Activated CD8-positive, alpha-beta memory T cell treated with anti-CD3 and anti-CD28 coated beads for 1 hour (primary cell): ENCODE measurements at places on chromosomes 2 and 18.

GRCh38 chr2:37469126-37469525 is 124.7 kb downstream of the QPCT start:
- no peak for DNase-seq

DNA sequence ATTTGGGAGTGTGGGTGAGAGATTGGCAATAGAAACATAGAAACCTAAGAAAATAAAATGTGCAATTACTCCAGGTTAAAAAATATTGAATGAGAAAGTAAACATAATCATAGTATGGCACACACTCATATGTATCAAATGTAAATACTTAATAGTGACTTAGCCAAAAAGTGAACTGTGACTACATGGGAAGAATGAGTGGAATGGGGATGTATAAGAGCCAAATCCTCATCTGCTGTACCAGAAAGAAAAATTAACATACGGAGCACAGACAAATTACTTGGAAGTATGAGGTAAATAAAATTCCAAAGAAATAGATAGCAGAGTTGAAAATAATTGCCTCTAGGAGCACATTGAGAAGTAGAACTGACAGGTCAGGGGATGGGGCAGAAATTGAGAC is 4.0 kb downstream of the FLACC1 start:
- DNase-seq, result no peak

- DNase-seq, result no peak
Measured at GRCh38 chr2:224584111-224584784, 915 bp downstream of the CUL3 start.

GRCh38 chr2:59249441-59250306 is 1008.5 kb upstream of the FANCL start:
- DNase-seq, result no peak

DNA sequence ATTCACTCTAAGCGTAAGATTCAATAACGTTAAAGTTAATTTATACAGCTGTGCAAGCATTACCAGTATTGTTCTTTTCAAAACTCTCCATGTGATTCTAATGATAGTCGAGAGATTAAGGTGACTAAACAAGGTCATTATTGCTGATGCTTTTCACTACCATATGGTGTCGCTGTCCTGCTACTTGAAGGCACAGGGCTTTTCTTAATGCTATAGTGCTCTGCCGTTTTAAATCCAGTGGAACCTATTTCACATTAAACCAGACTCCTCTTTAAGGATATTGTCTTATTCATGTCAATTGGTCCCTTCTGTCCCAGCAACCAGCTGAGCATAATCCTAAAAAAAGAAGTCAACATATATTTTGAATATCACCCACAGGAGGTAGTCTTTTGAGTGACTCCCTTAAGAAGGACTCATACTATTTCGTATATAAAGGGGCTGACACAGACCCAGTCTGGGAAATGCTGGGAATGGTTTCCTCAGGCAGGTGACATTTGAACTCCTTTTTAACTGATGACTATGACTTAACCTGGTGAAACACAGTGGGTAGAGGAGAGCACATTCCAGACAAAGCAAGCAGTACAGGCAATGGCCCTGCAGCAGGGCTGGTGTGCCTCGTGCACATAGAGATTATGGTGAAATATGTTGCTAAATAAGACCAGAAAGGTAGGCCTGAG is 53.9 kb upstream of the CYTIP start:
- DNase-seq, result no peak

DNA sequence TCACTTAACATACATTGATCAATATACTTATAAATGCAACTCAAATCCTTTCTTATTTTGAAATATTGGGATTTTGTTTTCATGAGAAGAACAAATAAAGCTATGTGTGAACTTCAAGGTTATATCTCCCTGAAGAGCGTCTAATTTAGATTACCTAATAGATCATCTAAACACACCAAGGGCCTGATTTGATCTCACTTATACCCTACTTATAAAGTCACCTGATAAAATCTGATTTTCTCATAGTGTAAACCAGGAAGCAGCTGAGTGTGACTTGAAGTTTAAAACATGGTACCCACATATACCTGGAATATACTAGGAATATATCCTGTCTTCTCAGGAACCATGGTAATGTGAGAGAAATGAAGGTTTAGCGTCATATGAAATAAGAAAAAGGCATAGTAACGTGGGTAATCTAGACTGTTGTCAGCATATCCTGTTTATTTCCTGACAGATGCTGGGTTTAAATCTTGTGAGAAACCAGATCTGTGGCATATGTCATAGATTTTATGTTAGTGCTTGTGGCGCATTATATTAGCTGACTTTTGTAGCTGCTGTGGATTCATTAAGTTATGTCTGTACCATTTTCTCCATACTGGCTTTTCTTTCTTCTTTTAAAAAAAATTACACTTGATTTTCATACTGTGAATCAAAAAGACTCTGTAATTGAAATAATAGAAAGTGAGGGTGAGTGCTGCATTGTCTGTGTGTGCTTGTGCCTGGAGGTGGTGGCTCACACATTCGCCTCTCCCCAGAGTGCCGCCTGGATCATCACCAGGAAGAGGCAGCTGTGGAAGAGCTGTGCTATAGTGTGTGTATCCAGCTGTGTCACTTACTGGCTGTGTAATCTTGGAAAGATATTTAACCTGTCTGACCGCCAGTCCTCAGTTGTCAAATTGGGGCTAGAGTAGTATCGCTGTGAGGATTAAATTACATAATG is 164.0 kb downstream of the MYO3B start:
- no peak for DNase-seq

- no peak for DNase-seq
Measured at GRCh38 chr2:121356058-121356640, 71.1 kb upstream of the TFCP2L1 start.

DNA sequence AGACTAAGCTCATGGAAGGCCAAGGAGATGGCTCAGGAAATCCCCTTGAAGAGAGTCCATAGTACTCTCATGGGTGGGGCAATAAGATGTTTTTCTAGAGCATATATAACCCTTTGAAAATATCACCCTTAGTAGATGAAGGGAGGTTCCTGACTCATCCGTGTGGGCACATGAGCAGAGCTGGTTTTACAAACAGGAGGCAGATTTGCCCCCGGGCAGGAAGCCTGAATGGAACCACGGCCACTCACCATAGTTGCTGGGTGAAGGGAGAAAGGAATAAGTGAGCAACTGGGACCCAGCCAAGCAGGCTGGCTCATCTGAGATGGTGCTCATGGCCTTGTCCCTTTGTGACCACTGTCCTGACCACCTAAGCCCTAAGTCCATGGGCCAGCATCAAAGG is 29.0 kb upstream of the MAPRE3 start:
- no peak for DNase-seq

DNA sequence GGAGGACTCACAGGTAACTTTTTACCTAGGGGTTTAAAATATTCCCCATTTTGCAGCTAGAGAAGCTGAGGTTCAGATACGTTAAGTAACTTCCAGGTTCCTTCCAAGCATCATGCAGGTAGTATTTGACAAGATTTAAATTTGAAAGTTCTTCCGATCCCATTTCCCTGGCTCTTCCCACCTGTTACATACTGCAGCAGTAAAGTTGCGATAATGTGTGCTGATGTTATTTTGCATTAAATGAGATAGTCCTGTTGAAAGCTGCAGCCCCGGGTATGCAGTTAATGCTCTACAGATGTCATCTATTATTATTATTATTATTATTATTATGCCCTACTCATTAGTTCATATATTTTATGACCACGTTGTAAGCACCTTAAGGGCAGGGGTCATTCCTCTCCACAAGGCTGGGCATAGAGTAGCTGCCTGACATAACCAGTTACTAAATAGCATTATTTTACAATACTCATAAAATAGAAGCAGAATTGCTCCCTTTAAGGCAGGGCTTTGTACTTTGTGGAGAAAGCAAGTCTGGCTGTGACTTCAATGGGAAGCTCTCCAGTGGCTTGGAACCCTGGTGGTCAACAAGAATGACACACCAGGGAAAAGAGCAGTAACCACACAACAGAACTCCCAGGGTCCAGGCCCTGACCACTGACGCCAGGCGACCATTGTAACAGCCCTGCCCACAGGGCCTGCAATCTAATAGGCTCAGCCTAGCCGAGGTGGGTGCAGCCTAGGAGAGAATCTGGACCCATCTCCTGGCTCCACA is 112.0 kb upstream of the STPG4 start:
- DNase-seq, result no peak

GRCh38 chr2:190466819-190467446 is 58.8 kb downstream of the MFSD6 start:
- DNase-seq, result no peak

- DNase-seq, result no peak
Measured at GRCh38 chr2:7027411-7027810, 110.2 kb downstream of the RNF144A start.

DNA sequence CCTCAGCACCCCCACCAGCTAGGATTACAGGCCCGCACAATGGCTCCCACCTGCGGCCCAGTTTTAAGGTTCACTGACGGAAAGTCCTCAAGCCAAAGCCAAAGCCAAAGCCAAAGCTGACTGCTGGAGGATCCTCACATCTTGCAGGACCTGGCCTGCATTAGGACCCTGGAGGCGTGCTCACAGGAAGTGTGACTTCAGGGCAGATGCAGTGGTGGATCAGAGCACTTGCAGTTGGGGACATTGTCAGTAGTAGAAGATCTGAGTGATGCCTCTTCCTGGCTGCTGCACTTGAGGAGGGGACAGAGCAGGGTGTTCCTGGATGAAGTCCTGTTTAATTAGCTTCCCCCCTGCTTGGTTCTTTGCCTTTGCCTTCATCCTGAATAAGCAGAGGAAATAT is 69.0 kb upstream of the ALPP start:
- no peak for DNase-seq

DNA sequence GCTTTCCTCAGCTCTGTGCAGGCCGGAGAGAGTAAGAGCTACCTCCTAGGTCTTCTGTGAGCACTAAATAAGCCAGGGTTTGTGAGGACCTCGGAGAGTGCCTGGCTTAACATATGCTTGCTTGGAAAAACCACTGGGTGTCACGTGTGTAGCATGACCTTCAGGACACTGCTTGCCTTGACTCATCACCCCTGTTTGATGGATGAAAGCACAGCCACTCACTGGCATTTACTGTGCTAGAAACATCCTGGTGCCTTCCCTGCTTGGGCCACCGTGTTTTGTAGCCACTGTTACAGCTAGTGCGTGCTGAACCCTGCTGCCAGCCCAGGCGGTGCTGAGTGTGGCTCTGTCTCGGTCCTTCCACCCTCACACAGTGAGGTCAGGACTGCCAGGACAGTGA is 34.8 kb upstream of the ITM2C start:
- DNase-seq, result no peak

- no peak for DNase-seq
Measured at GRCh38 chr2:101623031-101623521, 74.4 kb upstream of the MAP4K4 start.

- DNase-seq, result no peak
Measured at GRCh38 chr2:111975053-111975552, 76.7 kb downstream of the MERTK start.

DNA sequence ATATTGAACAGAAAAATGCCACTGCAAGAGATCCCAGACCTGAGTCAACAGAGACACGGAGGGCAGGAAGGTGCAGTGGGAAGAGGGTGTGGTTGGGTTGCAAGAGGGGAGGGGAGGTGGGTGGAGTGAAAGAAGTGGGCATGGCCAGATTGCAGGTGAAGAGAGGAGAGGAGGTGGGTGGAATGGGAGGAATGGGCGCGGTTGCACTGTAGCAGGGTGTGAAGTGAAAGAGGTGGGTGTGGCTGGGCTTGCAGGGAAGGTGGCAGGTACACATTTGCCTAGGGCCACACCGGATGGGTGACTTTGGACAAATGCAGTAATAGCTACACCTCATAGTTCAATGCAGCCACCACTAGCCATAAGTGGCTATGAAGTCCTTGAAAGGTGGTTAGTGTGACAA is 71.1 kb downstream of the DOCK10 start:
- DNase-seq, result no peak

- no peak for DNase-seq
Measured at GRCh38 chr2:217652761-217653639, 349.8 kb downstream of the TNS1 start.

DNA sequence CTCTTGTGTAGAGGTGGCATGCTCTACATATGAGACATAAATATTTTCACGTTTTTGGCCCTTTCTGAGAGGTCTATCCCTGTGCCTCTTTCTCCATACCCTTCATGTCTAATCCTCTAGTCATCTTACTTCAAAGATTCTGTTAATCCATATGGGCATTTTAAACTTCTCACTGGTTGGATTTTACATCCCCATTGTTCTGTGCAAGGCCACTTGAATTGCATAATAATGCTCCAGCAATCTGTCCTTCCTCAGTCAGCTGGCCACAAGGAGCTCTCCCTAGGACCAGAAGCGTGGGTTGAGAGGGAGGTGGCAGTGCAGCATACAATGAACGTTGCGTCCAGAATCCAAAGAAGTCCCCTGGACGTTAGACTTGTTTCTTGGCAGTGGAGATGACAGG is 58.2 kb downstream of the TDRD15 start:
- DNase-seq, result no peak

DNA sequence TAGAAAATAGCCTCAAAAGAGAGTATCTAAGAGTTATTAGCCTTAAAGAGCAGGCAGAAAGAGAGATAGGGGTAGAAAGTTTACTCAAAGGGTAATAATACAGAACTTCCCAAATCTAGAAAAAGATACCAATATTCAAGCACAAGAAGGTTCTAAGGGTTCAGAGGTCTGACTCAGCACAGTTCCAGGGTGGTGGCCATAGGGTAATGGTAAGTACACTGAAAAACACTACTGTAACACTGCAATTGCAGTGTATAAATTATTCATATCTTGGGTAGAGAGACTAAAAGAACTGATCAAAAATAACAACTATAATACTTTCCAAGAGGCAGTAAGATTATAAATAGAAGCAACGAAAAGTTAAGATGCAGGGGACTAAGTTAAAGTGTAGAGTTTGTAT is 115.2 kb downstream of the ROCK1 start:
- no peak for DNase-seq

DNA sequence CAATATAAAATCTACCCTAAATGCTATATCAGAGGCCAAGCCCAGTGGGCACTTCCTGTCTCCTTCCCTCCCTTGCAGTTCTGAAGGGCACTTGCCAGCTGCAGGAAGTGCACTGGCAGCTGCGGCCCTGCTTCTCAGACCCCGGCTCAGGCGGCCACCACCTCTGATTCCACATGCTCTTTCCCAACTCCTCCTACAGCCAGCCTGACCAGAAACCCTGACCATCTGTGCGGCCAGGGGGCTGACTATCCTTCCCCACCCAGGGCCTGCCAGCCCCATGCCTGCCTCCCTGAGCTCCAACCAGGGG is 88.6 kb downstream of the ZBTB7C start:
- no peak for DNase-seq

- DNase-seq, result no peak
Measured at GRCh38 chr2:238509903-238510302, 83.2 kb downstream of the ASB1 start.

DNA sequence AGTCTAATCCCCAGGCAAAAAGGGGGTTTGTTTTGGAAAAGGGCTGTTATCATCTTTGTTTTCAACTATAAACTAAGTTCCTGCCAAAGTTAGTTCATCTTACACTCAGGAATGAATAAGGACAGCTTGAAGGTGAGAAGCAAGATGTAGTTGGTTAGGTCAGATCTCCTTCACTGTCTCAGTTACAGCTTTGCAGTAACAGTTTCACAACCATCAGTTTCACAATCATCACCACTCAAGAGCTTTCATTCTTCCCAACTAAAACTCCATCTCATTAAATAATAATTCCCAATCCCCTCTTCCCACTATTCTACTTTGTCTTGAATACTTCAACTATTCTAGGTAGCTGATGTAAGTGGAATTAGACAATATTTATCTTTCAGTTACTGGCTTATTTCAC is 200.9 kb downstream of the NYAP2 start:
- DNase-seq, result no peak

- no peak for DNase-seq
Measured at GRCh38 chr2:12549641-12550040, 167.1 kb upstream of the TRIB2 start.

- no peak for DNase-seq
Measured at GRCh38 chr18:49020621-49021021, 69.9 kb upstream of the SMAD7 start.
